ENCODE measurements at places on chromosomes 6 and 20. TPM values are rescaled to one million over a fixed set of nuclear protein-coding genes. Genes with fewer than 3 reads are reported as not detected.

DNA sequence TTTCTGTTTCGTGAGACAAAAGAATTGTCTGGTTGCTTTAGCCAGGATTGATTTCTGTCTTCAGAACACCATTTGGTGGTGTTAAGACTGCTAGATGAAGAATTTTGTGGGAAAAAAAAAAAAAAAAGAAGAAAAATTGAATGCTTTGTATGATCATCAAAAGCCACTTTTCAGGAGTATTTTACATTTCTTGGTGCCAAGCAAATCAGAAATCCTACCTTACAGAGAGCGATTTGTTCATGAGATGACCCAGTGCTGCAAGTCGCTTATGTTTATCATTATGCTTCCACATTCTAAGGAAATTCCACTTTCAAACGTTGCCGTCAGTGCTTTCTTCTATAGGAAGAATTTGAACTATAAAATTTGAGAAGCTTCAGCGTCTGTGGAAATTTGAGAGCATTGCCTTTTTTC lies 228.7 kb downstream of the BCKDHB start:
- no peak for DNase-seq

DNA sequence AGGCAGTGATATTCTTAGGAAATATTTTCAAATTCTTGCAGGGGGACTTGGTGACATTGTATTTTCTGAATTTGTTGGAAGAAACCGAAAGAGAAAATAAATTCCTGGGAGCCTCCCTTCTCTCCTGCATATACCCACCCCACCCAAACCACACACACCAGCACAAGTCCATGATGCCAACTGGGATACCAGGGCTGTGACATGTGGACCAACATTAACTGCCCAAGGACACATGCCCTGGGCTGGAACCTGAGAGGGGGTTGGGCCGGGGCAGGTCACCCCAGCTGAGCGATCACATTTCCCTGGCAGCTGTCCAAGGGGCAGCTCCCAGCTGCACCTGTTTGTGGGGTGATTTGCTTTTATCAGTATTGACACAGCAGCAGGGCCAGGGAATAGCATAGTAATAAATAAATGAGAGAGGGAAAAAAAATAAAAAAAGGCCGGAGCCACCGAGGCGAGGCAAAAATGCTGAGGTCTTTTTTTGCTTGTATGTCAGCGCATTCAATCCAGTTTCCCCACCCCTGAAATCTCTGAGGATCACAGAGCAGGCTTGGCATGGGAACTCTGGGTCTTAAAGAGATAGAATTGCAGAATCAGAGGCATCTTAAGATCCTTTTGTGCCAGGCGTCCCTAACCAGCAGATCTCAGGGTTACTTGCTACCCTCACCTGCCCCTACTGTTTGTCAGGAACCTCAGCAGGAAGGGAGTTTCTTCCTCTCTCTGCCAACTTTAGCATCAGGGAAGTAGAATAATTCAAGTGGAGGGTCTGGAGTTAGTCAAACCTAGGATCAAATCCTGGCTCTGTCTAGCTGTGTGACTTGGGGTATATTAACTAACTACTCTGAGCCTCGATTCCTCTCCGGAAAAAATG lies 66.5 kb upstream of the PIM1 start:
- peak; percentile 99 for DNase-seq

DNA sequence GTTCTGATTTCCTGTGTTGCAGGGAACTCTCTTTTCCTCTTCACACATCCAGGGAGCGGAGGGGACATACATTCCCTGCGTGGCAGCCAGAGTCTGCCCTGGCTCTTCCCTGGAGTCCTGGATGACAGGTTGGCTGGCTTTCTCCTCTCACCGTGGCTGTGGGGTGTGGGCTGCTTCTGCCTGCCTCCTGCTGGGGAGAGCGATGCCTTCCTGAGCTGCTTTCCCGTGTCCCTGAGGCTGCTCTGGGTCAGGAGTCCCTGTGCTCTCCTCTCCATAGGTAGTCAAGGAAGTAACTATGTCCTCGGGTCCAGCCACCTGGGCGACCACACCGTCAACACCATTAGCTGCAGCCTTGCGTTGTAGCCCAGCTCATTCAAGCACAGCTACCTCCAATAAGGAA lies 451.7 kb downstream of the QKI start:
- no peak for DNase-seq

- DNase-seq, result no peak
Observed at GRCh38 chr6:3553254-3553653, 96.4 kb upstream of the SLC22A23 start.

DNA sequence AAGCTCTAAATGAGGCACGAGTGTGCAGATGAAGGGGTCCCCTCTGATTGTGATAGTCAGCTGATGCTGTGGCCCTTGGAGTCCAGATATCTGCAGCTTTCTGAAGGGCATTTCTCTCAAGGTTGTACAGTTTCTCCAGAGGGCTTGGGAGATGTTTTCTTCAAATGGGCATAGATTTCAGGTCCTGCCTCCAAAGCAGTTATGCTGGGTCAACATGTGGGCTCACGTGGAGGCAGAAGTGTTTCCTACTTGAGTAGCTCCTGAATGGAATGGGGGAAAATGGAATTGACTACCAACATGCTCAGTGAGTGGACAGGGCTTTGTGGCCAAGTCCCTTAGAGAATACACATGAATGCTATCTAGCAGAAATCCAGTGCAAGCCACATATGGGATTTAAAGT lies 360.7 kb downstream of the SAMD5 start:
- DNase-seq, result no peak

- no peak for DNase-seq
Observed at GRCh38 chr6:154909311-154909710, 85.8 kb upstream of the TIAM2 start.

GRCh38 chr20:4603724-4604123 lies 118.0 kb upstream of the PRND start:
- no peak for DNase-seq

GRCh38 chr6:53673162-53673727 lies 7.7 kb upstream of the KLHL31 start:
- DNase-seq, result peak; percentile 47

GRCh38 chr20:59780494-59781185 lies 152.8 kb downstream of the SYCP2 start:
- DNase-seq, result no peak

- DNase-seq, result no peak
Observed at GRCh38 chr20:18718129-18718528, 95.5 kb upstream of the SCP2D1 start.

DNA sequence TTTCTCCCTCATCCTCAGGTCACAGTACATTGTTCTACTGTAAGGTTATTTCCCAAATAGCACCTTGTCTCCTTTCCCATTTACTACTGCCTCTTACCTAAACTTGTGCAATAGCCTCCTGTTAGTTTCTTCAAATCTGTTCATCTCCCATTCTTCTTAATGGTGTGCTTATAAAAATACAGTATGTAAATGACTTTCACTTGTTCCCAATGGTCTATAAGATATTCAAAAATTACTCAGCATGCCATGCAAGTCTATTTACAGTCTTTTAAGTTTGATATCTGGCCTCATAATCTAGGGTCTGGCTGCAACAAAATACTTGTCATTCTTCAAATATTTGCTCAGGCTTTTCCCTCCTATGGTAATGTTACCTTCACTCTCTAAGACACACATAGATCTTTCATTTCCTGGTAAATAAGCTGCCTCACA lies 31.5 kb upstream of the RHAG start:
- no peak for DNase-seq

GRCh38 chr6:131781687-131782086 lies 26.1 kb upstream of the ENPP1 start:
- no peak for DNase-seq

- peak; percentile 49 for DNase-seq
Observed at GRCh38 chr6:92376691-92377090, 1042.7 kb downstream of the EPHA7 start.

- no peak for DNase-seq
Observed at GRCh38 chr6:138535728-138536455, 36.6 kb upstream of the NHSL1 start.

DNA sequence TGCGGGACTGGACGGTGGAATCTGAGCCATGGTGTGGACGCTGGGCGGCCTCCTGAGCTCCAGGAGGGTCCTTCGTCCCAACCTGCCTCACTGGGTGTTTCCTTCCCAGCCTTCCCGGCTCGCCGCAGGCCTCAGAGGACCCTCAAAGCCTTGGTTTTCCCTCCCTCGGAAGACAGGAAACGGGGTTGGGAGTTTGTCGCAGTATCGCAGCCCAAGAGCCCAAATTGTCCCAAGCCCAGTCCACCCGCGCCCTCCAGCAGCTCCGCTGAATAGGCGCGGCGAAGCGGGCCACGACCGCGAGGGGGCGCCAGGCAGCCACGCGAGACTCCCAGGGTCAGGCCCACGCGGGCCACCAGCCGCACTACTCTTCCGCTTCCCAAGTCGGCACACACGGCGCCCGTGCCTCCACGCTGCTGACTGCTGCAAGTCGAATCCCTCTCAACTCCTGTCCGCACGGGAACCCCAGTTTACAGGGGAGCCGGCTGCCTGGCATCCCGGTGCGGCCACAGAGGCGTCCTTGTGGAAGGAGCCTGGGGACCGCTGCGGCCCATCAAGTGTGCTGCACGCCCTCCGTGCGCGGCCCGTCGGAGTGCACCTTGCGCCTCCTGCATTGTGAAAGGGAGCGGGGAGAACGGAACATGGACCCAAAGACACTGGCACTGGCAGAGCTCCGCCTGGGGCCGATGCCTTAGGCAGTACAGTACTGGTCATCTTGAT lies 40.4 kb upstream of the HMGA1 start:
- DNase-seq, result peak; percentile 75

GRCh38 chr20:9517297-9518162 lies 3.1 kb downstream of the LAMP5 start:
- no peak for DNase-seq

- no peak for DNase-seq
Observed at GRCh38 chr20:64025101-64025825, 10.7 kb upstream of the C20orf204 start.

The PSMF1 gene
- total RNA-seq, result 131 TPM

The MYB gene
- total RNA-seq, result not detected

The SYNJ2 gene
- total RNA-seq, result 14.2 TPM

The PTCRA gene
- total RNA-seq, result not detected

The COL21A1 gene
- total RNA-seq, result 3.3 TPM

The TRAPPC3L gene
- total RNA-seq, result 0.35 TPM

The HRH3 gene
- total RNA-seq, result 0.08 TPM

The UBD gene
- not detected for total RNA-seq

The GHRH gene
- total RNA-seq, result not detected

The STX11 gene
- total RNA-seq, result 1.9 TPM

The ASIP gene
- not detected for total RNA-seq

The BPIFB1 gene
- total RNA-seq, result not detected

Measured in myocyte (in vitro differentiated cells).